Bronchial epithelial cell (primary cell): ENCODE measurements at places on chromosomes 3 and 15.

- DNase-seq, result no peak
Observed at GRCh38 chr3:142888481-142889211, at the start of gene PCOLCE2. Gene PCOLCE2, minus strand, starts transcription at chr3:142889083. Its CDS starts 187 bp downstream, at chr3:142888896.

- DNase-seq, result no peak
Observed at GRCh38 chr15:51092480-51093040, 2.1 kb downstream of the TNFAIP8L3 start.

- DNase-seq, result no peak
Observed at GRCh38 chr15:27091270-27091940, 120.4 kb downstream of the GABRG3 start.

DNA sequence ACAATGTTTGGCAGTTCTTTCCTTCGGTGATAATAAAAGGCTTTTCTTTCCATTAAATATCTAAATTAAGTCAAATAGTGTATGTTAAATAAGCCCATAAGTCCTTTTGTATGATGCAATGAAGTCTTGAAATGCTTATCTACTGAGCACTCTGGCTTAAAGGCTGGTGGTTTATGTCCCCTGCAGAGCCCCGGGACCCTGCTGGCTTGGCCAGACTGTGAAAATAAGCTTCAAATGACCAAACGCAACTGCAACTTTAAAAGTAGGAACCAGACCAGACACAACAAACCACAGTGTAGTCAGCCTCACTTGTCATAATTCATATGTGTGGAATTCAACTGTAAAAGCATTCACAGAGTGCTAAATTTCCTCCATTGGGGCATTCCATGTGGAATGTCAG, 72.5 kb downstream of the FOXP1 start:
- peak; percentile 58 for DNase-seq

DNA sequence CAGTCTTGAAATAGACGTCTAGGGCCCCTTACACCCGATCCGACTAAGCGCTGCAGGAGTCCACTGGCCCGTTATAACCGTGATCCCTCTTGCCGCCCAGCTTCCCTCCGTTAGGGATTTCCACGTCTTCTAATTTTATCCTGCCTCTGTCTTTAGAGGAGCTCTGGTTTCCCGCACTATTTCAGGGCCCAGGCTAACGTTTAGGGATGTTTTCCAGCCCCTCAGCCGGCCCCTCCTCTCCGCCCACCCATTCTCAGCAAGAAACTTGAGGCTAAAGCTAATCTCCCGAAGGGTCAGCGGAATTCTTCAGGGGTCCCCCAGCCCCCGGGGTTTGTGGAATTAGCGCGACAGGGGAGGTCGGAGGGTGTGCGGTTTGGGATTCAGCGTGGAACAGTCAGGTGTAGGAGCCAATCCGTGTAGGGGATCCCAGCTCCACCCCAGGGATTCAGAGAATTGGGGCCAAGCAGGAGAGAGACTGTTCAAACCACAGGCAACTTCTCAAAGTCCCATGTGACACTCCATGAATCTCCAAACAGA, 1.6 kb downstream of the PTX3 start:
- no peak for DNase-seq

DNA sequence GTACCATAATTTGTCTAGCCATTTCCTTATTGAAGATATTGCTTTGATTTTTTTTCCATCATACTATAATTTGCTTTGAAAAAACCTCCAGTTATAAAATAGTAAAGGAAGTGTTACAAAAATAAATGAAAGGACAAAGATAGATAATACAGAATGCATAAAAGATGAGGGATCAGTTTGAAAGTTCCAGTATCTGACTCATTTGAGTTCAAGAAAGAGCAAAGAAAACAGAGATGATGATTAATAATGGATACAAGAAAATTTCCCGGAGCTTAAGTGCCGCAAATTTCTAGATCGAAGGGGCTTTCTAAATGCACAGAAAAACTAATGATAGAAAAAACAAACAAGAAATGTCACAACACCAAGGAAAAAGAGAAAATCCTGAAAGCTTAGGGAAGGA, 4.3 kb downstream of the WDR48 start:
- DNase-seq, result no peak

DNA sequence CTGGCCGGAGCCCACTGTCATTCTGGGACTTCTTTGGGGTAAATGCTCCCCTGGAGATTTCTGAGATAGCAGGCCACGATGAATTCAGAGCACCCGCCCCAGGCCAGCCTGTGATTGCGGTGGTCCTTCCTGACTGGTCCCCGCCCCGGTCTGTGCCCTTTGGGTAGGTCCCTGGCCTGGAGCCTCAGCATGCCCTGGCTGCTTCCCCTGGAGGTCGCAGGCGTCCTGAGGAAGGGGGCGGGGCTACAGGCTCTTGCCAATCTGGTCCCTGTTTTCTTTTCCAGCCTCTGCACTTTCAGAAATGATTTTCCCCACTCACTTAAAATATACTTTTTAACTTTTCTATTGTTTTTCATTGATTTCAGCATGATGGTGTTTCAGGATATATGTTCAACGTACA, 250.2 kb upstream of the ATP10A start:
- DNase-seq, result no peak

DNA sequence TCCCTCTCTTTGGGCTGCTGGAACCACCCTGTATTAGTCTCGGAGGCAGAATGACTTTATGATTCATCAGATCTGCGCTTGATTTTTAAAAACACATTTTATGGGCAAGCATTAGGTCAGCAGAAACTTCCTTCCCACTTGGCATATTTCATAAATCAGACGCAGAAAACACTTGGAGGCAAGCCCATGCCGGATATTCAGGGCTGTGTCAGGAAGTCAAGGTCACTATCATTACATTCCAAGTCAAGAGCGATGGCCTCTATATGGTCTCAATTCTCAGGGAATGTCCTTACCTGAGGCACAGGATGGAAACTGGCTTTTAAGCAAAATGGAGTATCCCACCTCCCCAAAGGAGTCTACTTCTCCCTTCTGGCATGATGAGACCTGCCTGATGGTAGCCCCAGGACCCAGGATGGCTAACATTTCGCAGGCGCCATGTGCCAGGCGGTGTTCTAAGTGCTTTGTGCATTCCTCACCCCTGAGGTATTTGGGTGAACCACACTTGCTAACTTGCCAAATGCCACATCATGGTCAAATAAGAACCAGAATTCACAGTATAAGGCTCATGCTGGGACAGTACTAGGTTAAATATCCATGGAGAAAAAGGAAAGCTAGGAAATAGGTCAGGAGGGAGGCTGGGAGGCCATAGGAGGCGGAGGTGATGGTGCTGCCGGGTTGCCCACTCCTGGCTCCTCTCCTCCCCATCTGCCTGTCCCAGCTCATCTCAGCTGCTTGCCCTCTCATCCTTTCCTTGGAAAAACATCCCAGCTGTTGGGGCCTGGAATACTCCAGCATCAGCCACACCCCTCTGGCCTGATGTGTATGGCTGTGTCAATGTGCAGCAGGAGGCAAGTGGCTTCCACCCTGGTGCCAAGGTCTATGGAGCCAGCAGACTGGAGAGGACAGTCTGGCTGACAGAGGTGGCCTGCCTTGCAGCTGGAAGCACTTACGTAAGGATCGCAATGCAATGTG, 18.8 kb downstream of the BCL2L10 start:
- peak; percentile 98 for DNase-seq

- peak; percentile 15 for DNase-seq
Observed at GRCh38 chr3:123745184-123745855, 138.8 kb downstream of the MYLK start.

DNA sequence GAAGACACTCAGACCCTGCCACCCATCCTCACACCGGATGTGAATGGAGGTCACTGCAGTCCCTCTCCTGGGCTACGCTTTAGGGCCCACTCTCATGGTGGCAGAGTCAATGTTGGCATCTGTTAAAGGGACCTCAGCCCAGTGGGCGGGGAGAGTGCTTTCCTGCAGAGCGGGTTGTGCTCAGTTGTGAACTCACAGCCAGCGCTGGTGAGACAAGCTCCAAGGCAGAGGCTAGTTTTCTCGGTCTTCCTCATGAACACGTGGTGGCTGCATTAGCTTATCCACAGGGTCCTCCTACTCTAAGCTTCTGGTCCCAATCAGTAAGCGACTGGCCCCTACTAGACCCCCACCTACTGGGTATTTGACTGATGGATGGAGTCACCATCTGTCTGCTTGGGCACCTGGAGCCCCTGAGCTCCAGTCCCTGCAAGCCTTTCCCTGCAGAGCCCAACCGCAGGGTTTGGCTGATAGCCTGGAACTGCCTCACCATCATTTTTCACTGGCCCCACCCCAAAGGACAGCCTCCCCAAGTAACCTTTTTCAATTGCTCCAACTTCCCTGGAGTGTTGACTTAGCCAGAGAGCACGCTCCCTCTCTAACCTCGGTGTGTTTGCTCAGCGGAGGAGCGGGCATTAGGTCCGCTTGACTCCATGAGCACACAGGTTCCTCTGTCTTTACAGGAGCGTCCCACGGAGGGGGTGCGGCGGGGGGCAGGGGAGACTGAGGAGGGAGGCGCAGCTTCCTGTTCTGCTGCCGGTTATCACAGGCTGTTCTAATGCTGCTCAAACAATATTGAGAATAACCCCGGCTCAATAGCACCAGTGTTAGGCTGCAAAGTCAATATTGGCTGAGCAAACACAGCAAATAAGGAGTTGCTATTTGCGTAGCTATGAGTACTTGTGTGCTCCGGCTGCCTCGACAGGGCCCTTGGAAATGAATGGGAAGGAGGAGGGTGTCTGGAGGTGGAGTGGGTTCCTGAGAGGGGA, 141.7 kb downstream of the RPLP1 start:
- DNase-seq, result peak; percentile 90

DNA sequence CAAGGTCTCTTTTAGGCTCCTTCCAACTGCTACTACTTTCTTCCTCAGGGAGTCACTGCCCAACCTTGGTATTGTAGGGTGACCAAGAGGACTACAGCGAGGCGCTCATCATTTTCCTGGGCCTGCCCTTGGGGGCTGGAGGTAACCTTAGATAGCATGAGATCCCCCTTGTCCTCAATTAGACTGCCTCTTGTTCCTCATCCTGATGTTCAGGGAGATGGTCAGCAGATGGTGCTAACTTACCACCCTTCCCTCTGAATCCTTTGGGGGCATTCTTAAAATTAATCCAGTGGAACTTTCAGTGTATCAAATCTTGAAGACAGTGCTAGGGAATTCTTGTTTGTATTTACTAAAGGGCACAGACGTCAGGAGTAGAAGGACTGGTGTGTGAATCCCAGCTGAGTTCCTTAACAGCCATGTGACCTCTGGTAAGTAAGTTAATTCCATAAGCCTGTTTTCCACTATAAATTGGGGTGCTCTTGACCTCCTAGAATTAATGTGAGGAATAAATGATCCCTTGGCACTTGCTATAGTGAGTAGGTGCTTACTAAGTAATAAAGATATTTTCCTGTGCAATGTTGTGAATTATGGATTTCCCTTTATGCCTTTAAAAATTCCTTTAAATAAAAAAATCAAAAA, 4.1 kb upstream of the CLPX start:
- peak; percentile 49 for DNase-seq

DNA sequence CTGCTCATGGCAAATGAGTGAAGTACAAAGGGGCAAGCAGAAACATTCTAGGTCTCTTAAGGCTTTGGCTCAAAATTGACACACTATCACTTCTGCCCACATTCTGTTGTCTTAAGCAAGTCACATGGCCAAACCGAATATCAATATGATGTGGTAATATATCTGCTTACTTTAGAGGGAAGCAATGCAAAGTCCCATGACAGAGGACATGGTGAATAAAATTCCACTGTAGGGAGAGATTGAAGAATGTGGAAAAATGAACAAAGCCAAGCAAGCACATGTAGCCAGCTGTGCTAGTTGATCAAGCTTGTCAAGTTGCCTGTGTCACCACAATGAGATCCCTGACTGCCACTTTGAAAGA, 11.2 kb upstream of the TBC1D5 start:
- DNase-seq, result no peak

GRCh38 chr3:31947671-31948091, 33.4 kb downstream of the OSBPL10 start:
- peak; percentile 65 for DNase-seq
